ENCODE measurements at places on chromosomes 5 and 9.

DNA sequence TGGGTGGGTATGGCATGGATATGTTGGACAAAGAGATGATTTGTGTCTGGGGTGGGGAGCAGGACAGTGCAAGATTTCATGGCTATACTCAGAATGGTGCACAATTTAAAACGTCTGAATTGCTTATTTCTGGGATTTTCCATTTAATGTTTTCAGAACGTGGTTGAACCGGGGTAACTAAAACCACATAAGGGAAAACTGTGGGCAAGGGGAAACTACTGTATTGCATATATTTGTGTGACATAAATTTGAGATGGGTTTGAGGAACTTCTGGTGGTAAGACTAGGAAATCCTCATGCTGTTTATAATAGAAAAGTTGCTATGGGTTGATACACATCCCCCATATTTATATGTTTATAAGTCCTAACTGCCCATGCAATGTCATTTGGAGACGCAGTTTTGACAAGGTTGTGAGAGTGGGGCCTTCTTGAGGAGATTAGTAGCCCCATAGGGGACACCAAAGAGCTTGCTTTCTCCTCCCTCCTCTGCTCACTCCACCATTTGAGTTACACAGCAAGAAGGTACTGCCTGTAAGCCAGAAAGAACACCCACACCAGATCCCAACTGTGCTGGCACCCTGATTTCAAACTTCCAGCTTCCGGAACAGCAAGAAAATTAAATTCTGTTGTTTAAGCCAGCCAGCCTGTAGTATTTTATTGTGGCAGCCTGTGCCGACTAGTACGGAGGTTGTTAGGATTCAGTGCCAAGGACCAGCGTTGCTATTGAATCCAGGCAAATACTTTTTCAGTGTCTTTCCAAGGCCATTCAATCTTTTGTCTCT, 2118.9 kb downstream of the MAT2B start:
- no peak for DNase-seq

- DNase-seq = no peak
Observed at GRCh38 chr5:36815871-36816270, 60.7 kb upstream of the NIPBL start.

- DNase-seq = peak; percentile 51
Observed at GRCh38 chr9:98226957-98227356, 28.5 kb downstream of the TBC1D2 start.

GRCh38 chr5:146466521-146467349, 19.6 kb downstream of the TCERG1 start:
- DNase-seq = no peak

DNA sequence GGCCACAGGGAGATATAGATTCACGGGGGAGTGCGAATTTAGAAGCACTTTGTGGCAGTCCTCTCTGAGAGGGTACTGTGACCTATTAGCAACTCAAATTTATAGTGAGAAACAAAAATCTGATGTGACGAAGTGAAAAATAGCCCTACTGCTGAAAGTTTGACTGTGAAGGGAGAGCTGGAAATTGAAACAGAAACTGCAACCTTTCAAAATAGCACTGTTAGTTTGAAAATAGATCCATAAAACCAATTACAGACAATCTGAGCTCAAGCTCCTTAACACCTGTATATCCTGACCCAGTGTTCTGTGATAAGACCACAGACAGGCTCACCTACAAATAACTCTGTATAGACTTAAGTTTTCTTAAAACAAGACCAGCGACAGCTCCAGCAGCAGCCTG, 420.1 kb downstream of the IRX1 start:
- no peak for DNase-seq

DNA sequence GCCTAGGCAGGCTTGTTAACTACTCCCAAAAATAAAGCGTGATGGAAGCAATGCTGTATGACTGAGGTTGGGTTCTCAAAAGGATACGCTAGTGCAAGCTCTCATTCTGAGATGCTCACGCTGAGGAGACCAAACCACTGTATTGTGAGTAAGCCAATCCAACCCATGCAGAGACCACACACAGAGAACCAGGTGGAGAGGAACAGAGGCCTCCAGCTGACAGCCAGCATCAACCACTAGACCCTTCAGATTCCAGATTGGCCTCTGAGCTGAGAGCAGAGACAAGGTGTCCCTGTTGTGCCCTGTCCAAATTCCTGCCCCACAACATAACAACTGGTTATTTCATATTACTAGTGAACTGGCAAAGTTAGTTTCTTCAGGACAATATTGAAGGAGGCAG, 4.5 kb downstream of the TSTD2 start:
- DNase-seq = no peak

DNA sequence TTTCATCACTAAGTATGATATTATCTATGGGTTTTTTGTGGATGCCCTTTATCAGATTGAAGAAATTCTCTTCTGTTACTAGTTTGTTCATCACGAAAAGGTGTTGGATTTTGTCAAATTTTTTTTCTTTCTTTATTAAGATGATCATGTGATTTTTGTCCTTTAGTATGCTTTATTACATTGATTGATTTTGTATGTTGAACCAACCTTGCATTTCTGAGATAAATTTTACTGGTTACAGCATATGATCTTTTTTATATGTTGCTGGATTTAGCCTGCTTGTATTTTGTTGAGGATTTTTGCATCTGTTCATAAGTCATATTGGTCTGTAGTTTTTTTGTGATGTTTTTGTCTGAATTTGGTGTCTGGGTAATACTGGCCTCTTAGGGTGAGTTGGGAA, 42.8 kb downstream of the RAD23B start:
- no peak for DNase-seq

Measured in DMS 273 treated with DMSO at 0.1 percent for 48 hours (cell line).